ENCODE measurements at places on chromosomes 12 and 14.

DNA sequence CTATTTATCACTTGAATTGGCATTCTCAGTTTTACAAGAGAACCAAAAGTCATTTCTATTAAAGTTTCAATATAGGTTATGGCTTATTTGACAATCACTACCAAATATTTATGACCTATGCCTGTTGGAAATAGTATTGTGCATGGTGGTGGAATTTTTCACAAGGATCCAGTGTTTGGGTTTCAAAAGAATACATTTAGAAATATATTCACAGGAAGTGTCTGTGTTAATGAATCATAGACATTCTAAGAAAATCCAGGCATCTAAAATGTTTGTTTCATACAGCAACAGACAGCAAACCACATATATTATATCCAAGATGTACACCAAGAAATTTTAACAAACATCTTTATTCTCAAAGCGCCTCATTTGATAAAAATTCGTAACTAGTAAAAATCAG lies 92.7 kb downstream of the MED13L start:
- DNase-seq: no peak

DNA sequence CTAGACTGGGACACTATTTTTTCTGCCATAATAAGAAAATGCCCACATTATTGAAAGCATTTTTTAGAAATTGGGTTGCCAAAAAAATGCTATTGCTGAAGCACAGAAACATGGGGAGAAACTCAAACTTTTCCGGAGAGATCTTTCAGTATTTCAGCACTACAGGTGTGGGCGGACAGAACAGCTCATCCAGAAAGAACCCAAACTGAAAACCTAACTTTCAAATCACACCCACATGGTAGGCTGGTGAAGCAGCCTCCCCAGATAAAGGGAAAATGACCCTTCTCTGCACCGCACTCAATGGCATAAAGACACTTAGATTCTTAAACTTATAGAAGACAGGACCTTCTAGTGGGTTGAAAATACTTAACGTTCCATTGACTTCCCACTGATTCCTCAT lies 62.3 kb upstream of the TMPO start:
- no peak for DNase-seq

GRCh38 chr12:51871126-51871525 lies 16.8 kb upstream of the ANKRD33 start:
- DNase-seq: no peak

- no peak for DNase-seq
These were observed 6.9 kb upstream of the SLC7A7 start for GRCh38 chr14:22822016-22822570.

DNA sequence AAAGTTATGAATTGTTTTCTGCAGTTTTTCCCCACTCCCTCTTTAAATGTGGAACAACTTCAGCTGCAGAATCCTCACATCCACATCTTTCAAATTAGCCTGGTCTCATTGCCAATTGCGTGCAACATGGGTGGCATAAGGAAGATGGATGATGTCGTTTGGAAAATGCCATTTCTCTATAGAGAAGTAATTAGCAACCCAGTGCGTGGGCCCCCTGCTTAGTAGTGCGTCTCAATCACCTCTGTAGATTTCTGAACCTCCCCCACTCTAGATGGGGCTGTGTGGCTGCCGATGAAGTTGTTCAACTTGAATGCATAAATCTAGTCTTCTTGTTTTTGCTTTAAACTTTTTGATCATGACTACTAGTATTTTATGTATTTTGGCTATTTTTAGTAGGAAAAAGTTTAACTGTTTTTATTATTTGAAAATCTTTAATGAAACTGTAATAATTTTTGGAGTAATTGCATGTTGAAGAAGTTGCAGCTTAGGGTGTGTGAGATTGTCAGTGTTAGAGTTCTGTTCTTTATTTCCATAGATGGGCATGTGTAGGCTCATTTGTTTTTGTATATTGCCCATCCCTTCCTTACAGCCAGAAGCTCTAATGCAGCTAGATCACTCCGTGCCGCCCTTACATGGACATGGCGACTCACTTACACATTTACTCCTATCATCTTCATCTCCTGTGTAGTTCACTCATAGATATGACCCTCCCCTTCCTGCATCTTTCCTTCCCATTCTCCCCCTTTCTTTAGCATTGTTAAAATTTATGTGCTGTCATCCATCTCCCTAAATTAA lies 358.2 kb downstream of the DIO2 start:
- no peak for DNase-seq

DNA sequence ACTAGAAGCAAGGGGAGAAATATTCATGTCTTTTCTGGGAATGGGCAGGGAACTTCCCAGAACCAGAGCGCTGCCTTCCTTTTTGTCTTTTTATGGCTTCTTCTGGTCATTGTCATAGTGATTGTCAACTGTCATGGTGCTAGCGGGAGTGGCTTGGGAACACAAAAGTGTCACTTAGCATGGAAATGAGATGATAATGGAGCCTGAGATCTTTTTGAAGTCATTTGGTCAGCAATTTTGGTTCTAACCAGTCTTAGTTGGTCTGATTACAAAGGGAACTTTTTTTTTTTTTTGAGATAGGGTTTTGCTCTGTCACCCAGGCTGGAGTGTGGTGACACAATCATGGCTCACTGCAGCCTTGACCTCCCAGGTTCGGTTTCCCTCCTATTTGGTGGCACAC lies 62.7 kb upstream of the RPH3A start:
- DNase-seq: no peak

GRCh38 chr14:39755269-39755878 lies 323.1 kb upstream of the FBXO33 start:
- DNase-seq: no peak

DNA sequence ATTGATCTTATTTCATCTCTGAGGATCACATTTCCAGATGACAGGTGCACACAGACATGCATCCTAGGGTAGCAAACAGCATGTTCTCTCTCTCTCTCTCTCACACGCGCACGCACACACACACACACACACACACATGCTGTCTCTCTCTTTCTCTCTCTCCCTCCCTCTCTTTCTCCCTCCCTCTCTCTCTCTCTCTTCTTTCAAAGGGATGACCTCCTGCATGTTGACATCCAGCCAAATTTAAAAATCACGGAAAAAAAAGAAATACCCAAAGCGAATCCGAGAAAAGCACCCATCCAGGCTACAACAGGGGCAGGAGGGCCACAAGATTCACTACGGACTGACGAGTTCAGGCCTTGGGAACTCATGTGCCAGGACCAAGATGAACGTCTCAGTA lies 2.3 kb downstream of the KSR2 start:
- no peak for DNase-seq

DNA sequence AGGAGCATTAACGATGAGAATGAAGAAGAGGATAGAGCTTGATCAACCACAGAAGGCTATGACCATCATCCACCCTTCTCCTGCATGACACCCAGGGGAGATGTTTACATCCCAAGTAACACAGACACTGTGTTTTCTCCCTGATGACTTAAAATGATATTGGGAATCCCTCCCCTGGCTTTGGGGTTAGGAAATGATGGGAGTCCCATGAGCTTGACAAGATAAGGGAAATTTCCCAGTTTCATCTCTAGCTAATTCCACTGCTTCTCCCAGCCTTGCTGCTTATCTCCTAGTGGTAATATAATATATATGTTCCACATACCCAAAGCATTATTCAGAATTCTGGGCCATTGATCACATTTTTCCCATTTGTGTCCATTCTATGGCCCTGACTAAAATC lies 4.0 kb upstream of the OR6S1 start:
- no peak for DNase-seq

- no peak for DNase-seq
These were observed 9.5 kb downstream of the VASH1 start for GRCh38 chr14:76770521-76771436.

GRCh38 chr12:56387152-56387736 lies 24.6 kb upstream of the APOF start:
- no peak for DNase-seq

- DNase-seq: no peak
These were observed 99.4 kb upstream of the DIO3 start for GRCh38 chr14:101461891-101462290.

DNA sequence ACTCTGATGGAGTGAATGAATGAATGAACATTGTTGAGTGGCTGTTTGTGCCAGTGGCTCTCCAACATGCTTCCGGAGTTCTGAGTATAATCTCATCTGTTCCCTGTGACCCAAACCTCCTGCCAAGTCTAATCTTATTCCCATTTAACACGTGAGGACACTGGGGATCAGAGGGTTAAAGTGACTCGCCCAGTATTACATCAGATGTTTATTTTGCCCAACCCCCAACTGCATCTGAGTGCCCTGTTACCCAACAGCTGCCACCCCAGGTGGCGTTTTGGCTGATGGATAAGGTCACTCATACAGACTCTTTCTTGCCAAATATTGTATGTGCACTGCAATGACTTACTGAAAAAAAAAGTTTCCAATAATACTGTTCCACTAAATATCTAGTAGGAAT lies 210.9 kb downstream of the EXOC5 start:
- no peak for DNase-seq

GRCh38 chr12:19398376-19399363 lies 40.6 kb upstream of the AEBP2 start:
- DNase-seq: no peak

DNA sequence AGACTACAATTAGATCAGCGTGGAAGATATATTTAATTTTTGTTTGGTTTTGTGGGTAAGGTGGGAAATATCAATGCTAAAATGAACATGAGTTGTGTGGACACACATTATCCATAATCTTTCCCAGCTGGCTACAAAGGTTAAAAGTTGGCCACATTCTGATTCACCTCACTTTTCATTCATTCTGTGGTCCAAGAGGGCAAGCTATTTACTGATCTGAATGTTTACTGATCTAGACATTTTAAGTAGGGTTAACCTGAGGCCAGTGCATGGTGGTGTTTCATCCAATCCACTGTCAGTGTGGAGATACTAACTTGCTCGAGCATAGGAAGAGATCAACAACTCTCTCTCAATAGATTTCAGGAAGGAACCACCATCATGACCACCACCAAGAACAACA lies 71.6 kb downstream of the DCAF5 start:
- no peak for DNase-seq

DNA sequence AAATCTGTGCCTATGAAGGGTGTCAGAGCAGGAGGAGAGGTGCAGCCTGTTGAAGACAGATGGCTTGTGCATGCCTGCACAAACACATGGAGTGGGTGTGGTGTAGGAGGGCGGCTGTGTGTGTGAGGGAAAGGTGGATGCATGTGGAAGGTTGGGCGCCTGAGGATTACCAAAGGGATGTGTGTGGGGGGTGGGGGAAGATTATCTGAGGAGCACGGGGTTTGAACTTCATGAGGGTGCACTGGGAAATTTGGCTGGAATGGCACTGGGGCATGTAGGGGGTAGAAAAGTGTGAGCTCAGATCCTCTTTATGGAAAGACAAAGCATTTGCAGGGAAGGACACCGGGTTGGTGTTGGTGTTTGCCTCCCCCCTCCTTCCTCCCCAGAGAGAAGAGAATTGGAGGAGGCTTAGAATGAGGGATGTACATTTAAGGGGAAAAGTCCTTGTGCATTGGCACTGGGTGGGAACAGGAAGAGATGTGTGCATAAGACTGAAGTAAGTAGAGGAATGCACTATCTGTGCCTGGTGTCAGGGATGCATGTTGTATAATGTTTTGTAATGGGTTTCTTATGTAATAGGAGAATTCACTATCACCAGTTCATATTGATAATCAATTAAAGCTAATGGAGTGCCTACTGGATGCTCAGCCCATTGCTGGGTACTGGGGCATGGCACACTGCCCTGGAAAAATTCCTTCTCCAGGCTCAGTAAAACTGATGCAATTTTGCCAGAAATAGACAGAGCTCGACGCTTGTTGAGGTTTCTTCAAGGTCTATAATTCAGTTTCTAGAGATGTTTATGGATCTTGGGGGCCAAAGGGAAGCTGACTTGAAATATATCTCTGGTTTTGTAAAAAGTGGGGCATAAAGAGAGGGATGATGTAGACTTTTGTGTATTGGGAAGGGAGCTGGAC lies 3.0 kb downstream of the NTF3 start:
- no peak for DNase-seq

GRCh38 chr12:13566292-13566691 lies 369.8 kb downstream of the EMP1 start:
- no peak for DNase-seq

GRCh38 chr12:49984476-49985359 lies 12.0 kb downstream of the AQP6 start:
- no peak for DNase-seq

GRCh38 chr14:91282954-91283645 lies 38.6 kb upstream of the GPR68 start:
- DNase-seq: peak; percentile 85

DNA sequence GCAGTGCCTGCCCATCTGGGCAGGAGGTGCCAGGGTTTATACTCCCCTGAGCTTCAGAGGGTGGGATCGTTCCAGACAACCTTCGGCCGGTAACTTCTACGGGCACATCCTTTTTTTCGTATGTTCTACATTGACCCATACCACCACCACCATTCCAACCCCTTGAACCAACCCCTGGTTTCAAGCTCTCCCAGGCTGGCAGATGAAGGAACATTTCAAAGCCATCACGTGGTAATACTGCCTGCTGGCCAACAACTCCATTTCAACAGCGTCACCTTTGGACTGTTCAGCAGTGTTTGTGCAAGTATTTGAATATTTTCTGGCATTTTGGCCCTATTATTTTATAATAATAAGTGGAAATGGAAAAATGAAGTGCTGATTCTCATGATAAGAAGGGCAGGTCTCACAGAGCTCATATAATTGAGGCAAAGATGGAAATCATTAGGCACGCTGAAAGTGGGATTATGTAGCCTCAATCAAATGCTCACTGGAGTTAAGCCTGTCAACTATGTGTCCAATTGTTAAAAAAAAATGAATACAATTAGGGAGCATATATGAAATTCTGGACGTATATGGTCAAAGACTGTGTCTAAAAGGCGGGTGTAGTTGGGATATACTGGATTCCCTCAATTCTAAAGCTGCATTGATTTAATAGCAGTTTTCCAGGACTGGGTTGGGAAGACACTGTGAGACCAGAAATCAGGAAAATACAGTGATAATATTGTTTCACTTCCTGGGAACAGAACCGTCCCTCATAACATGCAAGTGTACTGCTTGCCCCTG lies 162.1 kb downstream of the ZFP36L1 start:
- DNase-seq: no peak

DNA sequence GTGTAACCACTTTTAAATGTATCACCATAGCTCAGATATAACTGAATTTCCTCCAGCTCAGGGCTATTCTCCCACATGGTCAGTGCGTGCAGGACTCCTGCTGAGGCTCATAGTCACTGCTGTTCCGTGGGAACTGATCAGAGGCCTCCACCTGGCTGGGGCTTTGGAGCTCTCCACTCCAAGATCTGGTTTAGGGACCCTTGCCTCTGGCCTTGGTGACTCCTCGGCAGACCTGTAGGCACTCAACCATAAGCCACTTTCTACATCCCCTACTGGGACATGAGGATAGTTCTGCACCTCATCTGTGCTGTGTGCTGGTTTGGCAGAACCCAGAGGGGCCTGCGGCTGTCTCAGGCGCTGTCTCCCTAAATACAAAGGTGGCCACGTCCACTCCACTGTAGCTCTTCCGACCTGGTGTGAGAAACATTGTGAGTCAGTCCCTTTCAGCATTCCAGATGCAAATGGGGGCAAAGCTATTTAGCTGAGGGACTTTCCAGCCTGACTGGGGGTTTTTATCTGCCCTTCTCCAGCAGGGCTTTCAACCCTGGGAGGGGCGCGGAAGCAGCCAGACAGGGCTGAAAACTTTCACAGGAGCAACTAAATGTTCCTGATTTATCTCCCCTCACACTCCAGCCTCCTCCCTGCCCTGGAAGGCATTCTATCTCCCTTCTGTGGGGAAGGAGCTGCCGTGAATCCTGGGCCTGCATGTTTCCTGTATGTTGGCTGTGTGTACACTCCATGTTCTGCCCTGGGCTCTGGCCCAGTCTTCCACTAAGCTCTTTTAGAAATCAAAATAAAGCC lies 218.3 kb upstream of the DAAM1 start:
- no peak for DNase-seq
